ENCODE measurements at places on chromosomes 4 and X. TPM values are rescaled to one million over a fixed set of nuclear protein-coding genes. Genes with fewer than 3 reads are reported as not detected.

AVPR2 gene
- total RNA-seq, result 4.7 TPM

GRCh38 chrX:47179221-47179927 lies 14.3 kb upstream of the UBA1 start:
- peak; percentile 72 for DNase-seq

- no peak for DNase-seq
Observed at GRCh38 chr4:121227341-121227792, 63.2 kb upstream of the TNIP3 start.

PGAM4 gene
- not detected for total RNA-seq

GRCh38 chr4:139562067-139562684 lies 6.2 kb upstream of the SETD7 start:
- DNase-seq, result no peak

- DNase-seq, result no peak
Observed at GRCh38 chr4:20127626-20128025, 124.1 kb upstream of the SLIT2 start.

DNA sequence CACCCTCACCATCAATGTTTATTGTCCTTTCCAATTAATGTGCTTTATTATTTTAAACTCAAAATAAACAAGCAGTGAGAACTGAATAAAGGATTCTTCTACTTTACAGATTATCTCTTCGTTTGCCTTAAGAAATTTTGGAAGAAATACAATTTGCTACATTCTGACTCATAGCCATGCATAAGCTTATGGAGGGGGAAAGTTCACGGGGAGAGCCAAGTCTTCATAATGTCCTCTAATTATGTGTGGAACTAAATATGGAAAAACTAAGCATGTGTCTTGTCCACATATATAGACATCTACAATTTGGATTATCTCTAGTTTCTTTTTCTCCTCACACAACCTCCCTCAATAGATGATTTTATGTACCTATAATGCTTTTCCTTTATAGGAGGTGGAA lies 17.5 kb downstream of the CXCL13 start:
- DNase-seq, result no peak

AKAP4 gene
- not detected for total RNA-seq

GRCh38 chr4:20445933-20446723 lies 194.4 kb downstream of the SLIT2 start:
- no peak for DNase-seq

DNA sequence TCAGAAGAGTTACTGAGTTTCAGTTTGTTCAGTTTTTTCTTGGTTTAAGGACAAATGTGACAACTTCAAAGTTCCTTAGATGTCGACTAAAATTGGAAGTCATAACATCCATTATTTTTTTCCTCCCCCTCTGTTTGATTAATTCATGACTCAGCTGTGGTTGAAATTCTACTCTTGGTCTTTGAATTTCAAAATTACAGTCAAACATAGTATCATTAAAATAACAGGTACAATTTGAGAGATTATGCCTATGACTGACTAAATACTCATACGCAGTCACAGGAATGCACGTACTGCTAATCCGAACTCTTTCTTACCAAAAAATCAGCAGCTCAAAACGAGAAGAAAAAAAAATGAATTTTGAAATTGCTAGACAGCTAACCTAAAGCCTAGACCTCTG lies 1434.8 kb downstream of the RAPGEF2 start:
- no peak for DNase-seq

DNA sequence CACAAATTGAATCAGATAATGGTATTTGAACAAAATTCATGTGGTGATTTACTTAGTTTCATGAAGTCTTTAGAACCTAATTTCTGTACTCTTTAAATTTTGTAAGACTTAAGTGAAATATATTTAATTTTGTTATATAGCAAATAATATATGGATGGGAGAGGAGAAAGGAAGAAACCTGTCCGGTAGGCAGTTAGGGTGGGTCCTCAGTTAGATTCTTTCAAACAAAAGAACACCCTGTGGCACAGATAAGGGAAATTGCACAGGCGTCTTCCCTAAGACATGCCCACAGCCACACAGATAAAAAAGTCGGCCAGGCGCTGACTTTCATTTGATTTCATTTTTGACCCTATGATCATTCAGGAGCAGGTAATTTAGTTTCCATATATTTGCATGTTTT lies 25.1 kb upstream of the CTSO start:
- no peak for DNase-seq

YY2 gene
- 0.98 TPM for total RNA-seq

DNA sequence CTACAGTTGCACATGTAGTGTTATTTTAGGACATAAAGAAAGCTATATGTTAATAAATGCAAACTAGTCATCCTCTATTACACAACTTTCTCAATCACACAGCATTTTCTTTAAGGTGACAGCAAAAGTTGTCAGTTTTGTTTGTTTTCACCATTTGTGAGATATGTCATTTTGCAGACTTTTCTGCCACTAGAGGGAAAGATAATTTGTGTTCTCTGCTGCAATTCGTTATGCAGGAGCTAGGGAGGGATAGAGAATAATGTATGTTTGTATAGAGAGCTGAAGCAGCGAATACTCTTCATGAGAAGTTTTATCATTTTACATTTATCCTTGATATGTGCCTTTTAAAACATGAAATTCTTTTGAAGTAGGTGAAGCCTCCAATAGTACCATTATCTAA lies 670.6 kb upstream of the ATOH1 start:
- no peak for DNase-seq

DNA sequence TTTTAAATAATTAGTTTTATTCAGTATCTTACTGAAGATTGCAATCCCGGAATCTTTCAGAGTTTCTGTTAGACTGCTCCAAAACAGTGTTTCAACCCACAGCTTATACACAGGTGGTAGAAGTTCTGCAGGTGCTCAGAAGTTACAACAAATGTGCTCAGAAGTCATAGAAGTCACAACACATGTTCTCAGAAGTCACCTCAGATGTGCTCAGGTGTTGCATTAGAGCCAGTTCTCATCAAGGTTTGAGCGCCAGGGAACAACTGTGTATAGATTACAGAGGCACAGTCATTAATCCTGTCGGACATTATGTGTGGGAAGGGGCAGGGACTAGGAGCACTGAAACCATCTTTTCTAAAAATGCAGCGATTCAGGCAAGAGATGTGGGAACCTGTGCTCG lies 124.5 kb downstream of the ARSF start:
- DNase-seq, result no peak

GRCh38 chr4:119232286-119232685 lies 19.8 kb downstream of the USP53 start:
- DNase-seq, result no peak

- no peak for DNase-seq
Observed at GRCh38 chr4:118282692-118283091, 70.1 kb downstream of the PRSS12 start.

ZNF732 gene
- total RNA-seq, result not detected

DNA sequence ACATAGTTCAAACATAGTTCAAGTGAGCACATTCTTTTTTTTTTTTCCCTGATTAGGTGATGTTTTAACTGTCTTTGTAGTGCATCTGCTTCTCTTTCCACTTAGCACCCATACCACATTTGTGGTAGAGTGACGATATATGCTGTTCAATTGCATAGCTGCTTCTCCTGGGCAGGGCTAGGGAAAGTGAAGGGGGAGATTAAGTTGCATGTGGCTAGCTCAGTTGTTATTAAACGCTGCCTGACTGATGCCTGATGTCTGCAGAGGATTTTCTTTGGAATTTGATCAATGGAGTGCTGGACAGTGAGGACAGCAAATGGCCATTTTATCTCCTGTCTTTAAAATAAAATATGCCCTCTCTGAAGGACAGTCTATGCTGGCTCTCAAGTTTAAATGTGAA lies 63.7 kb downstream of the ANK2 start:
- DNase-seq, result no peak

GABRG1 gene
- not detected for total RNA-seq

CT45A2 gene
- total RNA-seq, result not detected

DNA sequence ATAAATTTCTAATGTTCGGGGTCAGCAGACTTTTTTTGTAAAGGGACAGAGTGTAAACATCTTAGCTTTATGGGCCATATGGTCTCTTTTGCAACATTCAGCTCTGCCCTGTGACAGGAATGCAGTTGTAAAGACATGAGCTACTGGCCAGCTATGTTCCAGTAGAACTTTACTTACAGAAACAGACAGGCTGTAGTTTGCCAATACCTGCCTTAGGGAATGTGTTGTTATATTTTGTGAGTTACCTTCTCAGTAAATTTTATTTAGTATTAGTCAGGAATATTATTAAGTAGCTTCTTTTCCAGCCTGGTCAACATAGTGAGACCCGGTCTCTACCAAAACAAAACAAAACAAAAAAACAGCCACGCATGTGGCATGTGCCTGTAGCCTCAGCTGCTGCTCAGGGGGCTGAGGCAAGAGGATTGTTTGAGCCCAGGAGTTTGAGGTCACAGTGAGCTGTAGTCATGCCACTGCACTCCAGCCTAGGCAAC lies 48.7 kb downstream of the HTT start:
- no peak for DNase-seq

- DNase-seq, result no peak
Observed at GRCh38 chr4:184318852-184319251, 101.2 kb upstream of the ENPP6 start.

Measured in right atrium auricular region (tissue), 2 donors.